Mammary epithelial cell (primary cell): ENCODE measurements at places on chromosomes 6 and 20.

DNA sequence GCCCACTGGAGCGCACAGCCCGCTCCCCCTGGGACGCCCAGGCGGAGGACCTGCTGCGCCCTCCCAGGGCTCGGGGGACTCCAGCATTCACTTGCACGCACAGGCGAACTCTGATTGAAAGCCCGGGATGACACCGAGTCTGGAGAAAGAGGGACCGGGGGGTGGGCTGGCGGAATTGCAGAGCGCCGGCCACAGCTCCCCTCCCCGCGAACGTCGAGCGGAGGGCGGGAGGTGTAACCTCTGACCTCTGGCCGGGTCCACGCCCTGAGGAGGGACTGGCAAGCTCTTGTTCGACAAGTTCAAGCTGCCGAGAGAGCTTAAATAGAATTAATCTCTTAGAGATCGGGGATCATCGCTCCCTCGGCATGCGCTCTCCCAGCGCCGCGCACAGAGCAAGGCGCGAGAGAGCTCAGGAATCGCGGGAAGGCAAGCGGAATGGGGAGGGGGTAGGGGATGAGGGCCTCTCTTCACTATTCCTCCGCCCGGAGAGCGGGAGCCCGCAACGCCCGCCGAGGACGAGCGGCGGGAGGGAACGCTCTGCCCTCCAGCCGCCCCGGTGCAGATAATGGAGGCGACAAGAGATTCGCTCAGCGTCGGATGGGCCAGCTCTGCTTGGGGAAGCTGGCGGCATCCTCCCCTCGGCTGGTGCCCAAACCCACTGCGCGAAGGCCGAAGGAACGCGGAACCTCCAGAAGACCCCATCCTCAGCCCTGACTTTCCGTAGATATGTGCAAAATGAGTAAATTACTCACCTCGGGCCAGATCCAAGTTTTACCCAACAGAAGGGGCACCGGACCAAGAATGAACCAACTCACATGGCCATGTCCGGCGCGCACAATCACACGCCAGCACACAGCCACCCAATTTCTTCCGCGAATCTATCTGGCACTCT is 761 bp upstream of the NR2E1 start:
- no peak for DNase-seq

- DNase-seq, result no peak
Measured at GRCh38 chr20:43022568-43022967, 167.1 kb downstream of the PTPRT start.

DNA sequence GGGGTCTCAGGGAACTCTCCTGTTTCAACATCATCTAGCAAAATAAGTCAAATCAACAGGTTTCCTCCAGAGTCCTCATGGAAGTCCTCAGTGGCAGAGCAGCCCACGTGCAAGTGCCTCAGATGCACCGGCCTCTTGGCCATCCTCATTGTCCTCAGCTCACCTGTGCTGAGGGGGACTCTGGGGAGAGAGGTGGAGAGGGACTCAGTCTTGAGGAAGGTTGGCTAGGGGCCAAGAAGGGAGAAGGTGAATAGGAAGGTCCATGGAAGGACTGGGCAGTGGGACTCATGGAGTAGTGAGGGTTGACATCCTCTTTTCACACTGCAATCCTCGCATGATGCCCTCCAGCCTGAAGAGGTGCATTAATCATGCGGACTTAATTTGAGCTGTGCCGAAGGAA is 77.9 kb upstream of the DUSP22 start:
- DNase-seq, result no peak

GRCh38 chr6:108115598-108116058 is 41.1 kb upstream of the OSTM1 start:
- DNase-seq, result peak; percentile 25

GRCh38 chr20:44544263-44544662 is 22.4 kb upstream of the SERINC3 start:
- DNase-seq, result no peak

DNA sequence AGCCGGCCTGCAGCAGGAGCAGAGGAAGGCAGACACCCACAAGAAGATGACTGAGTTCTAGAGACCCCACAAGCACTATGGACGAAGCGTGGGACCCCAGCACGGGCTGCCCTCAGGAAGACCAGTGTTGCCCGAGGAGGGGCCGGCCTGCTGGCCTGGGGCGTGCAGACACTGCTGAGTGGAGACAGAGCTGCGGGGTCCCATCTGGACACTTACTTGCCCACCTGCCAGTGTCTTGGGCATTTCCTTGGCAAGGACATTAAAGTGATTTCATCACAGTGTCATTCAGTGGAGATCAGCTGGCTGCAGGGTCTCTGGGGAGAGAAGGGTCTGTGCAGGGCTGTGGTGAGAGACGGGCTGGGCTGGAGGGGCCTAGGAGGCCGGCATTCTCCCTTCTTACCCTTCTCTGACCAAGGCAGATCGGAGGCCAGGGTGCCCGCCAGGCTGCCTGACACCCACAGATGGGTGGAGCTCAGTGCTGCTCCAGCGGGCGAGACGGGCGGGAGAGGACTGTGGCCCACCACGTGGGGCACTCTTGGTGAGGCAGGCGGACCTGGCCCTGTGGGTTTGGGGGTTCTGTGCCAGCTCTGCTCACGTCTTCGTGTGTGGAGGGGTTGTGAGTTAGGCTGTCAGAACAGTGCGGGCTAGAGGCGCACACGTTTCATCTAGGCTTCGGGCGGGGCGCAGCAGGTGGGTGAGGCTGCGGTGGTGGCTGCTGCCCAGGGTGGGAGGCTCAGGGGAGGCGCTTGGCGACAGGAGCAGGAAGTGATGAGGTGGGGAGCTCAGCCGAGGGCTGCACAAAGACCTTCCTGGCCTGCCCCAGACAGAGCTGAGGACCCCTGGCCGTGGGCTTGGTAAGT is at the start of gene LIME1:
TSS of gene LIME1 (plus strand) at position 806 of the 860 bp plus-strand sequence. CDS start 886 bp downstream, outside the sequence.
- DNase-seq, result no peak
